Activated T-helper 1 cell treated with Interleukin-2 at 50 U/mL for 16 hours (primary cell): ENCODE measurements at places on chromosomes 16 and 17.

DNA sequence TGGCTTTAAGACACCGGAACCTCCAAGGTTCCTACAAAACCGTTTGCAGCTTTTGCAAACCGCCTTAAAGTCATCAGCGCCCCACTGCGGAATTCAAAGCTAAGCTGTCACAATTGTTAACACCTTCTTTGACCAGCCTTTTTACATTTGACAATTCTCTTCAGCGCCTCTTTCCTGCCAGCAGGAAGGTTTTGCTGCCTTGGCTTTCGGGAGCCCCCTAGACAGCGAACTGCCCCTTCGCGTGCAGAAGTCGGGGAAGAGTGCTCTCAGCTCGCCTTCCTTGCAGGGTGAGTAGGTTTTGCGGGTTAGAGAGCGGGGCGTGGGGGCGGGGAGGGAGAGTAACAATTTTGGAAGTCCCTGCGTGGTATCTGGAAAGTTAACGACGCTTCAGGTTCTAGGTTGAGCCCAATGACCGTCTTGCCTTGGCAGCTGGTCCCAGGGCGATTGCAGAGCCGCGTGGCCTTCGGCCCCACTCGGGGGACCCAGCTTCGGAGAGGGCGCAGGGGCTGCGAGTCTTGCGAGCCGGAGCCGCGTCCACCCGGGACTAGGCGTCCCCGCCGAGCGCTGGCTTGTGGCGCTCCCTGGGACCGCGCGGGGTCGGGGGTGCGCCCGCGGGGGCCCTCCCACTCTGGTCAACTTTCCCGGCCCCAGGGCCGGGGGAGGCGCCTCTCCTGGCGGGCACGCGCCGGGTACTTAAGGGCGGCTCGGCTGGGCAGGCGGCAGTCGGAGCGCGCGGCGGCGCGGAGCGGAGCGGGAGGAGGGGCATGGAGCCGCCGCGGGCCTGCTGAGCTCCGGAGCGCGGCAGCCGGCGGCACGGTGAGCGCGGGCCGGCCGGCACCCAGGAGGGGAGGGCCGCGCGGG is at the start of gene HAS3:
Gene HAS3, plus strand, starts transcription at position 153 of the 861 bp plus-strand sequence. CDS start 3,743 bp downstream, outside the sequence.
- no peak for DNase-seq

DNA sequence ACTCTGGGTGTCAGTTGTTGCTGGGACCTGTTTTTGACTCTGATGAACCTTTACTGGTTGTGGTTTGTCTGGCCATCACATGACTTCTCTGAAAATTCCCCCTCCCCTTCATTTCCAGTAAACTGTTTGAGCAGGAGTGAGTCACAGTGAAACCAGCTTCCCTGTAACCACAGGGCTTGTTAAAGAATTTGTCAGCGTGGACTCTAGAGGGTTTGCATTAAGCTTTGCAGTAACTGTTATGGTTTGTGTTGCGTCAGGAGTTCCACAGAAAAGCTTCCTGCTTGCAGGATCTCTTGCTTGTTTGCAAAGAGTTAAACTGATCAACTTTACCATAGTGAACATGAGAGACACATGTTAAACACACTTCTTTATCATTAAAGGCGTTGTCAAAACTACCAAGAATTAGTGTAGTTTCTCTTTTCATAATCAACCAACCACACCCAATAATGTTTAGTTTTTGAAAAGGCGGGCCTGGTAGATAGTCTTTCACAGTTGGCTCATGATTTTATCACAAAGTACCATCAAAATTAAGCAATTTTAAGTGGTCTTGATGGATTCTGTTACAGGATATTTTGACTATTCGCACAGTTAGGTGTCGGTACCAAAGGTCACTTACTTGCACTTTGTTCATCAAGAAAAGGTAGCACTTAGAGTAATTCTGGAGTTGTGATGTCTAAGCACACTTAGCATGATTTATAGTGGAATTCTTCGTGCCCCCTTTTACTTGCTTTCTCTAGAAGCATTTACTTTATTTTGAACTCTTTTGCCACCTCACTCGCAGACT is 79.3 kb downstream of the VMP1 start:
- peak; percentile 50 for DNase-seq

- no peak for DNase-seq
Observed at GRCh38 chr16:1493746-1494094, 560 bp downstream of the TELO2 start.

- no peak for DNase-seq
Observed at GRCh38 chr17:38540514-38541045, 65.2 kb downstream of the SRCIN1 start.

- DNase-seq = no peak
Observed at GRCh38 chr17:28470266-28470913, 3.1 kb upstream of the SLC13A2 start.

DNA sequence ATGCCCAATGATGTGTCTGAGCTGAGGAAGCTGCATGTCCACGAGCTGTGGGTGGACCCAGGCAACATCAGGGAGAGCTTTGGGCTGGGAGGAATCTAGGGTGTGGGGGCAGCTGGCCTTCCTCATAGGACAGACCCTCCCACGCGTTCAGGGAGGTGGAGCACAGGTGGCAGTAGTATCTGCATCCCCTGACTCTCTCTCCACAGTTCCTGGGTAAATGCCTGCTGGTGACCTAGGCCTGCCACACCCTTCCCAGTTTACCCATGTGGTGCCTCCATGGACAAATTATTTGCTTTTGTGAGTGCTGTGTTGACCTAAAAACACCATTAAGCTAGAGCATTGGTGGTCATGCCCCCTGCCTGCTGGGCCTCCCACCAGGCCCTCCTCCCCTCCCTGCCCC is 3.2 kb downstream of the HBM start:
- no peak for DNase-seq

DNA sequence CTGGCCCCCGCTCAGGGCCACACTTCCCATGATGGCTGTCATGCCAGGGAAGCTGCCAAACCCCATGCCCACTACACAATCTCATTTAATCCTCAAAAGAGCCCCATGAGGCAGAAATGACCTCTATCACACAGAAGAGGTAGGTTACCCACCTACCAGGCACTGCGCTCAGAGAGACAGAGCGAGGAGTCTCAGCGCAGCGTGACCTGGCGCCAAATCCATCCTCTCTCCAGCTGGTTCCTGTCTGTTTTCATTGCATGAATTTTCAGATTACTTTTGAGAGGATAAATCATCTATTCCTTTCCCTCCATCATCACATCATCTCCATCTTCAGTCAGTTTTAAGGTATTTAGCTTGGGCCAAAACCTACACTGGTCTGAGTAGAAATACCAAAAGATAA is 101.5 kb upstream of the DNAH17 start:
- DNase-seq = no peak

GRCh38 chr16:17105239-17105797 is 365.4 kb downstream of the XYLT1 start:
- no peak for DNase-seq

DNA sequence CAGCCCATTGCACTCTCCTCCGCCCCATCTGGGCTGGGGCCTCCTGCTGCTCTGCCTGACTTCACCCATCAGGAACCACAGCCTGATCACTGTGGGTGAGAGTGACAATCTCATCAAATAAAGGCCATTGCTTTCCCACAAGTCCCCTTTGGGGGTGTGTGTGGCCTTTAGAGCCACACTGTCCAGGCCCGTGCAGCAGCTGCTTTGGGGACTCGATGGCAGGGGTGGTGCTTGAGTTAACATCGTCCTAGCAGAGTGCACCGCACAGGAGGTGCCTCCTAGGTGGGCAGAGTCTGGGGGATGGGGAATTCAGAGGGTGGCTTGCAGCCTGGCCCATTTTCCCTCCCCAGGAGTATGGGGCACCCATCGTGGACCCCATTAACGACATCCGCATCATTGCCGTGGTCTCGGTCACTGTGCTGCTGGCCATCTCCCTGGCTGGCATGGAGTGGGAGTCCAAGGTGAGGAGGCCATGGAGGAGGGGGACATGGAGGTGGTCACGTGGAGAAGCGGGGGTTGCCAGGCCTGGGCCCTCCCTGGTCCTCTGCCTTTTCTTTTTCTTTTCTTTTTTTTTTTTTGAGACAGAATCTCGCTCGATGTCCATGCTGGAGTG is 5.4 kb downstream of the SLC12A3 start:
- no peak for DNase-seq

GRCh38 chr17:32593003-32593402 is 106.2 kb downstream of the CDK5R1 start:
- no peak for DNase-seq

DNA sequence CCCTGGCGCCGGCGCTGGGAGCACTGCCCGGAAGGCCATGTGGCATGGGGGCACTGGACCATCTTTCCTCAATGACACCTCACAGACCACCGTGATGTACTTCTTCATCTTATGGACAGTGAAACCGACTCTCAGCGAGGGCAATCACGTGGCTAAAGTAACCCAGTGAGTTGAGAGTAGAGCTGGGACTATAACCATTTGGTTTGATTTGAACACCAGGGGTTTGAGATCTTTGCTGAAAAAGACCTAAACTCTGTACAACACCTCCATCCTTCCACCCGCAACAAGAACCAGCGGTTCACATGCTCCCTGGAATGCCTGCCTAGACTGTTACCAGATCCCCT is 3.3 kb downstream of the ITGA2B start:
- DNase-seq = no peak

DNA sequence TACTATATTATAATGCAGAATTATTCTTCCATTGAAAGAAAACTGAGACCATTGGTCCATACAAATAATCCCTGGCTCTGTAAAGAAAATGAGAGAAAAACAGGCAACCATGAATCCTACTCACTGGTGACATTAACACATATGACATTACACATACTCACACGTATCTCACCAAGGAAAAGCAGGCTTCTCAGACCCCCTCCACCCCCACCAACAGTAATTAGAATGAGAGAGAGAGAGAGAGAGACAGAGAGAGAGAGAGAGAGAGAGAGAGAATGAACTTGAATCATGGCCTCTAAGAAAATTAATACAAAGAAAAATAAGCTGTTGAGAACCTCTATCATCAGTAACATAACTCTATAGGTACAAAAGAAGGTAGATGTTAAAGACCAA is 132.0 kb downstream of the SNX11 start:
- no peak for DNase-seq

GRCh38 chr16:81711657-81712319 is 67.3 kb upstream of the PLCG2 start:
- no peak for DNase-seq

- no peak for DNase-seq
Observed at GRCh38 chr17:9125722-9126121, 104.4 kb downstream of the NTN1 start.

DNA sequence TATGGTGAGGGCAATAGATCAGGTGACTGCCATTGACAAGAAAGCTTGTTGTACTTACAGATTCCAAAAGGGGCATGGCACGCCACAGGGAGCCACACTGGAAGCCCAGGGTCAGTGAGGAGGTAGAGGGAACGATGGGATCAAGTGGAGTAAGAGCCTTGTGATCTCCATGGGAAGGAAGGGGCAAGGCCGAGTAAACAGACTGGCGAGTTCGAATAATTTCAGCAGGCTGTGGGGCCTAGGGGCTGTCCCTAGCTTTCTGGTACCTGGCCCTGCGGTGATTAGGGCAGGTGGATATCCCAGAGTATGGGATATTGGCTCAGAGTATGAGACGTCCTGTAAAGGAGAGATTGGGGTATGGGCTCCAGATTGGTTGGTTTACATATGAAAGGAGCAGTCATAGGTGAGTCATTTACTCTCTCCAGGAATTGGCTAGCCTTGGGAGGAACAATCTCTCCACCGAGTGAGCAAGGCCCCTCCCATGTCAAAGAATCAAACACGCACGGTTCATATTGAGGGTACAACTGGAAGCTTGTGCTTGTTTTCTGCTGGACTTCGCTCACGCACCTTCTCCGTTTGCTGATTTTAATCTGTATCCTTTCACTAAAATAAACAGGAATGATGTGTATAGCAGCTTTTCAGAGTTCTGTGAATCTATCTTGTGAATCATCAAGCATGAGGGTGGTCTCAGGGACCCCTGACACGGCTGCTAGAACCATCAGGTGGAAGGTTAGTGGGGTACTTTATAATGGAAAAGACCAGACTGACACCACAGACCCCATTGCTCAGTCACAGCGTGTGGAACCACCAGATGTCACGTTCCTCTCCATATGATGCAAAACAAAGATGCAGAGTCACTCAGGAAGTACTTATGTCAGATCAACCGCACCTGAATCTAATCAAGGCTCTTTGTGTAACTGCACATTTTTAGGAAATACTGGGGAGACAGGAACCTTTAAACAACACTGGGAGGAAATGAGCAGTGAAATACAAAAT is 27.9 kb downstream of the GABARAPL2 start:
- no peak for DNase-seq

DNA sequence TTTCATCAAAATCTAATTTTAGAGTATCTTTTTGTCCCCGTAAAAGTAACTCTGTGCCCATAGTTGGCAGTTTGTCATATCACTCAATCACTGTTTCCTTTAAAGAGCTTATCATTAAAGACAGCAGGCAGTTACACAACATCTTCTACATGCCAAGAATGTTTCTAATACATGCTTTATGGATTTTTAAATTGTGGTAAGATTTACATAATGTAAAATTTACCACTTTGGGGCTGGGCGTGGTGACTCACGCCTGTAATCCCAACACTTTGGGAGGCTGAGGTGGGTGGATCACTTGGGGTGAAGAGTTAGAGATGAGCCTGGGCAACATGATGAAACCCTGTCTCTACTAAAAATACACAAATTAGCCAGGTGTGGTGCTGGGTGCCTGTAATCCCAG is 687.2 kb downstream of the WWOX start:
- no peak for DNase-seq

GRCh38 chr17:63419949-63420867 is 25.9 kb downstream of the CYB561 start:
- DNase-seq = no peak

DNA sequence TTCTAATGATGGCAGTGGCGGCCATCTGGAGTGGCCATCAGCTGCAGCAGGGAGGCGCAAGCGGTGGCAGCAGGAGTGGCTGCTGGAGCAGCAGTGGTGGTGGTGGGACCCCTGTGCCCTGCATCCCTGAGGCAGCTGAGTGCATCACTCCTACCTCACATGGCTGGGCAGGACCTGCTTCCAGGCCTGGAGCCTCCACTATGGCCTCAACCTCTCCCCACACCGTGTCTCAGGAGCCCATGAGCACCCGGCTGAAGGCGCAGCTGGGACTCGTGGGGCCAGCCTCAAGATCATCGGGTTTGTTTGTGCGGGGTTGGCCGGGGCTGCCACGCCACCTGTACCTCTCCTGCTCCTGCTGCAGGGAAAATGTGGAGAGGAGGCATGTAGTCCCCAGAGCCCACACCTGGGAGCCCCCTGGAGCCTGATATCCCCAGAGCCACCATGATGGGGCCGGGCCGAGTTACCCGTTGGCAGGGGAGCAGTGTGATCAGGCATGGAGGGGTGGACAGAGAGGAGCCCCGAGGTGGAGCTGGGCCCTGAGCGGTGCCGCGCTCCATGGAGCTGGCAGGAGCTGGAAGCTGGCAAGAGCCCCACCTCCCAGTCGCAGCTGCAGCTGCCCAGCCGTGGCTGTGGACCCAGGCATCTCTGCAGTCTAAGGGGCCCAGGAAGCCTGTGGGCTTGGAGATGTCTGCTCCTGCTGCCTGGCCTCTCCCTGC is 16.7 kb downstream of the RHOT1 start:
- DNase-seq = no peak

GRCh38 chr17:49258394-49258793 is 27.8 kb upstream of the PHOSPHO1 start:
- DNase-seq = no peak

DNA sequence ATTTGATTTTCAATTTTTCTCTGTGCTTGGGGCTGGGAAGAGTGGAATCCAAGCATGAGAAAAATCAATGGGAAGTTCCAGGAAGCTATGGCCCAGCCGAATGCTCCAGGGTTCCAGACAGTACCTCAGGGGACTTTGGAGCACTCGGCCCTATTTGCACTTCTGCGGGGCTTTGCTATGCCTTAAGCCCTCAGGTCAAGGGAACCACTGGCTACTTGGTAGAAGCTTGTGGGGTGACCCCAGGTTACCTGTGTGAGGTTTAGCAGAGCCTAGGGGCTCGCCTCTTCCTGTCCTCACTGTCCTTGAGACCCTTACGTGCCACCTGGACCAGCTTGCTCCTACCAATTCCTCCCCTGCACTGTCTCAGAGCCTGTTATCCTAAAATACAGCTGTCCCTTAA is 121.3 kb downstream of the MGAT5B start:
- no peak for DNase-seq
